ENCODE measurements at places on chromosomes 3 and 15. TPM values are rescaled to one million over a fixed set of nuclear protein-coding genes. Genes with fewer than 3 reads are reported as not detected.

DNA sequence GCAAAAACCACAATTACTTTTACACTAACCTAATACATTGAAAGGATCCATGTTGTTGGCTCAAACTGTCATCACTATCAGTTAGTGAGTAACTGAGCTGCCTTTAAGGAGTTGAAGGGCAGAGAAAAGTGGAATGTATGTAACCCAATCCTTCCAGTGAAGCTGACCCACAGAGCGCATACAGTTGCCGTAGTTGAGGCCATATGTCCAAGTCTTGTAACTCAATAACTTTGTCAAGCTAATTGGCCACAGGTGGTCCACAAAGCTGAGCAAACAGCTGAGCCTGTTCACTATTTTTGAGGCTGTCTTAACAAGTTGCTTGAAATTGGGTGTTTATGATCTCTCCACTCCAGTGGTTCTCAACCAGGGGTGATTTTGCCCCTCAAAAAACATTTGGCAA lies 169.0 kb upstream of the SLC24A5 start:
- no peak for DNase-seq

The LTF gene
- total RNA-seq = not detected

The AADACL2 gene
- total RNA-seq = not detected

- no peak for DNase-seq
These were observed 447.2 kb downstream of the EPHB1 start for GRCh38 chr3:135242285-135242684.

The SCAANT1 gene
- total RNA-seq = not detected

- no peak for DNase-seq
These were observed 104.9 kb upstream of the MANF start for GRCh38 chr3:51280176-51280575.

- DNase-seq = no peak
These were observed 60.0 kb downstream of the ZNF385D start for GRCh38 chr3:21691036-21691435.

The CCDC80 gene
- 49.8 TPM for total RNA-seq

DNA sequence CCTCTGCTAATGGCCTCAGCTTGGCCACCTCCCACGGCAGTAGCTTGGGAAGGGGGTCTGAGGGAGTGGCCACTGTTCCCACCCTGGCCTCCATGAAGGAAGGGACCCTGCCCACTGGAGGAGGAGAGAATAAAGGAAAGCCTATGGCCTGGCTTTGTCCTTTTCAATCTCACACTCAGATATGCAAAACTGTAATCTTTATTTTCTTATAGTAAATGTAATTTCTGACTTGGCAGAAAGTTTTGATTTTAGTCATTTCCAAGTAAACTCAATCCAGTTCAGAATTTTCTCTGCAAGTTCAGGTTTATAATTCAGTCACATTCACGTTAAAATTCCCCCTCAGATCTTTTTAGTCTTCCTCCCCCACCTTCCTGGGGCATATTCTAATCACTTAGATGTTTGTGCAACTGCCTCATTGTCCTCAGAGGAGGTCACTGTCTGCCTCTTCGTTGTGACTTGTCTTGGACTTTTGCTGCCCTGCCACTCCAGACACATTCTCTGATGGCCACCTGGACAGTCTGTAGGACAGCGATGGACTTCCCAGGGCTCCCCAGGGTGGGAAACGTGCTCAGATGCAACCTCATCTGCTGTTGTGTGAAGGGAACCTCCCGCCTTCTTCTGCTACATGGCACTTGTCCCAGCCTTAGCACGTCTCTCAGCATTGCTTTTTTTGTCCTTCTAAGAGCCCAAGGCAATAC lies 222.8 kb upstream of the TBL1XR1 start:
- DNase-seq = no peak

DNA sequence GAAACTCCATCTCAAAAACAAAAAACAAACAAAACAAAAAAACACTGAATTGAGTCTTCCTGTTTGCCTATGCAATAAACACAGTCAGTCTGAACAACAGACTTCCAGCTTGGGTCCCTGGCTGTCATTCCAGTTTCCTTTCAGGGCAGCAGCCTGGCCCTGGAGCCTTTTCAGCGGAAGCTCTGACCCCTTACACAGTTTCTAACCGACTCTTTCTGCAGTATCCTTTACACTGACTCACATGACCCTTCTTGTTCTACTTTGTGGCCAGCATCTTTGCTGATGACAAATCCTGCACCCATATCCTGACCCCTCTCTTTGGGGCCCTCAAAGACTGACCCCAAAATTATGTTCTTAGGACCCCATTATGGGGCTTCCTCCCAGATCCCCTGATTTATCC lies 38.3 kb upstream of the INO80 start:
- no peak for DNase-seq

DNA sequence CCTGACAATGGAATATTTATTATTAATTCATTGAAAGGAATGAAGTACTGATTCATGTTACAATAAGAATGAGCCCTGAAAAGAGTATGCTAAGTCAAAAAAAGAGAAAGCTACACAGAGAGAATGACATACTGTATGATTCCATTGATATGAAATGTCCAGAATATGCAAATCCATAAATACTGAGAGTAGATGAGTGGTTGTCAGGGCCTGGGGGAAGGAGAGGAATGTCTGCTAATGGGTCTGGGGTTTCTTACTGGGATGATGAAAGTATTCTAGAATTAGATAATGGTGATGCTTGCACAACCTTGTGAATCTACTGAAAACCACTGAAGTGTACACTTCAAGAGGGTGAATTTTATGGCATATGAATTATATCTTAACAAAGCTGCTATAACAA lies 79.9 kb upstream of the HACD2 start:
- DNase-seq = no peak

GRCh38 chr3:115469649-115470048 lies 153.7 kb upstream of the GAP43 start:
- no peak for DNase-seq

- DNase-seq = no peak
These were observed 497 bp upstream of the RPLP1 start for GRCh38 chr15:69451951-69452691.

The PSTPIP1 gene
- 1.5 TPM for total RNA-seq

The APOD gene
- 1.1 TPM for total RNA-seq

The IL12A gene
- total RNA-seq = 0.54 TPM

The PRSS50 gene
- total RNA-seq = 0.35 TPM

GRCh38 chr15:54839379-54839778 lies 357.4 kb downstream of the RSL24D1 start:
- no peak for DNase-seq

- no peak for DNase-seq
These were observed 41.2 kb downstream of the CEP63 start for GRCh38 chr3:134527037-134527436.

DNA sequence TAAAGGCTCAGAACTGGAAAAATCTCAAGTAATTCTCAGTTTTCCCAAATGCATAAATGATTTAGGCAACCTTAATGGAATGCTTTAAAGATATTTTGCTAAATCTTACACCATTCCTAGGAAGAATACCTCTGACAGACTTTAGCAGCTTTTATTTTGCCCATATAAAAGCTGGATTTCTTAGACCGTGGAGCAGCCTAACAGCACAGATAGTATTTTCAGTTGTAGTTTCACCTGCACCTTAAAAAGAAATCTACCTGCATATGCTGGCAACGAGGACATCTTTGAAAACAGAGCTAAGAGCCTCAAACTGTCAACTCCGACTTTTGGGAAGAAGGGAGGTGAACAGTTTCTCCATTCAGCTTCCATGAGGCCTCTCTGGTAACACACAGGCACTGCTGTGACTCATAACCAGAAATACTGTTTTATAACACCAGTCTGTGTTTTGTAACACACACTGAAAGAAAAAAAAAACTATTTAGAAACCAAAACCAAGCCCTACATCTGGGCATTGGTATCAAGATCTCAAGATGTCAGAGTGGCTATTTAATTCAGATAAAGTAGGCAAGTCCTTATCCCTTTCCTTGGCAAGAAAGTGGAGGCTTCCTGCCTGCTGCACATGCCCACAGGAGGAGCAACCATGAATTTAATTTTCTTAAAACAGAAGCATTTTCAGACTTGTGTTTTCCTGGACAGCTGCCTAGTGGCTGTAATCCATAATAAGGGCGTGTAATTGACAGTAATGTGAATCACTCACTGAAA lies 181.5 kb upstream of the ICE2 start:
- no peak for DNase-seq

- no peak for DNase-seq
These were observed 40.0 kb downstream of the USP3 start for GRCh38 chr15:63544258-63545026.

- DNase-seq = no peak
These were observed 84.1 kb downstream of the ATG7 start for GRCh38 chr3:11356269-11356668.

The OGG1 gene
- total RNA-seq = 39.8 TPM

GRCh38 chr3:41711651-41712050 lies 250.3 kb downstream of the ULK4 start:
- no peak for DNase-seq

GRCh38 chr15:89142423-89142822 lies 54.2 kb downstream of the ABHD2 start:
- no peak for DNase-seq

DNA sequence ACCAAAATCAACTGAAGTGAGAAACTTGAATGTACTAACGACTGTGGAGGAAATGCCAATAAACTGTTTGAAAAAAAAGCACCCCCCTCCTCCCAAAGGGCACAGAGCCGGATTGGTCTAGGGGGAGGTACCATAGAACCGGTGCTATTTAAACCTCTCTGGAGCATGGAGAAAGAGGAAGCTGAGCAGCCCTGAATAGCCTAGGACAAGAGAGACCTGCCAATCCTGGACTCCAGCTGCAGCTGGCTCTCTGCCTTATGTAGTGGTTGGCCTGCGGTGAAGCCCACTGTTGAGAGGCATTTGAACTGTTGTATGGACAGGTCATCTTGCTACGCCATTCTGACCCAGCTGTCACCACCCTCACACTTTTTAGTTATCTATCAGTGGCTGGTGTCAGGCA lies 1.5 kb upstream of the SH3GL3 start:
- no peak for DNase-seq

GRCh38 chr15:70767667-70768066 lies 4.3 kb upstream of the UACA start:
- no peak for DNase-seq

GRCh38 chr15:31567861-31568260 lies 241.2 kb downstream of the KLF13 start:
- DNase-seq = no peak

DNA sequence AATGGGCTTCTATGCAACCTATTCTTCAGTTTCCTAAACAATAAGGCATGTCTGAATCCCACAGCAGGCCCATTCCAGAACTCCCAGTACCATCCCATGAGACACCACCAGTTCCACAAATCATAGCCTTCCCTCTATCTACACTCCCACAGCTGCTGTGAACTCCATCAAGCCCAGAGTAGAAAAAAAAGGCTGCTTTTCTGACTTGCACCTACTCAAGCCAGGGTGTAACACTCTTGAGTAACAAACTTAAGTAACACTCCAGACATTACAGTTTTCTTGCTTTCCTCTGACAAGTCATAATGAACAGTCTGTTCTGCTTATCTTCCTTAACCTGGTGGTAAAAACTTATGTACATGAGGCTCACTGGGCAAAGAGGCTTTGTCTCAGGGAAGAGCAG lies 283.1 kb downstream of the NFKBIZ start:
- no peak for DNase-seq

GRCh38 chr15:25410649-25411048 lies 28.2 kb downstream of the UBE3A start:
- no peak for DNase-seq

The MLF1 gene
- 21.0 TPM for total RNA-seq

The CCR9 gene
- total RNA-seq = not detected

GRCh38 chr15:70502529-70502928 lies 260.8 kb downstream of the UACA start:
- no peak for DNase-seq

All from neural crest cell (in vitro differentiated cells).